Stimulated activated CD4-positive, alpha-beta T cell treated with anti-CD3 and anti-CD28 coated beads, Interleukin-1b, Interleukin-23, amount 100 ng/mL, for 1 hour (primary cell): ENCODE measurements at places on chromosomes 1 and 21.

GRCh38 chr1:107003972-107004371 is 52.5 kb upstream of the PRMT6 start:
- no peak for DNase-seq

DNA sequence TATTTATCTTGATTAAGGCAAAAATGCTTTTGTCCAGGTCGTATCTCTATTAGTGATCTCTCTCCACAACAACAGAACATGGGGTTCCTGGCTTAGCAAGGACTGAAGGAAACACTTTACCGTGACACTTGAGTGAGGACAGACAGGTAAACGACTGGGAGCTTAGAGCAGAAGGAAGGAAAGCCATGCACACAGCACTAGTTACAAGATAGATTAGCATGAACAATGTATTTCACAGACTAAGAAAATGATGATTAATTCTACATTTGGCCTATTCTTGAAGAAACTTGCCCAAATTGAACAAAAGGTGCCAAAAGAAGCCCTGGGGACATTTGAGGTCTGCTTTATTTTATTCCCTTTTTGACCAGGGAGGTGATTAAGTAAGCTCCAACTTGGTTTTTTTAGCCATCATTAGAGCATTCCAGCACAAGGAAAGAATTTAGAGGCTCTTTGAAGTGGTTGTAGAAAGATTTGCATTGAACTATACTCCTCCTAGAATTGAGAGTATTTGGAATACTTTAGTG is 248.5 kb downstream of the USP25 start:
- DNase-seq = no peak

DNA sequence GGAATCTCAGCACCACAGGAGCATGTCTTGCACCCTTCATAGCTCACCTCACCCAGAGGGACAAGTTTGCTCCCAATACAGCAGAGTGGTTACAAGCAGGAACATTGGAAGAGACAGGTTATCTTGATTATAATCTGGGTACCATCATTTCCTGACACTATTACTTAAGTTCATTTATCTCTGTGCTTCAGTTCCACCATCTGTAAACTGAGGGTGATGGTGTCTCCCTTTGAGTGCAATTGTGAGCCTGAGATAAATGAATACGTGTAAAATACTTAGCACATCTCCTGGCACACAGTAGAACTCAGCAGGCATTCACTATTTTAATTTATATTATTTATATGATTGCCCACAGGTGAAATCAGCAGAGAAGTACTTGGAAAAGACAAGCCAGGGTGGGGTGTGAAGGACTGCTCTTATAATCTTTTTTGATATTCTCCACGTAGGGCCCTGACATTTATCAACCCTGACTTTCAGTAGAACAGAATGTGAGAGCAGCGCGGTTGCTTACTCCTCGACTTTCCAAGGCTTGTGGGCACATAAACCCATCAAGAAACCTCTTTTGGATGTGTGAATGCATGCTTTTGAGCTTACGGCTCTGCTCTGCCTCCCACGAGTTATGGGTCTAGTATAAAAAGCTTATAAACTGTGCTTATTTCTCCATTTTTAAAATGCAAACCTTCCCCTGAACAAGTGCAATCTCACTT is 34.9 kb downstream of the DUSP10 start:
- DNase-seq = no peak

GRCh38 chr1:214216021-214216420 is 64.9 kb upstream of the SMYD2 start:
- no peak for DNase-seq

GRCh38 chr1:115893545-115893944 is 52.6 kb upstream of the NHLH2 start:
- DNase-seq = no peak

- no peak for DNase-seq
These were observed 219.0 kb upstream of the L1TD1 start for GRCh38 chr1:61975638-61976037.

DNA sequence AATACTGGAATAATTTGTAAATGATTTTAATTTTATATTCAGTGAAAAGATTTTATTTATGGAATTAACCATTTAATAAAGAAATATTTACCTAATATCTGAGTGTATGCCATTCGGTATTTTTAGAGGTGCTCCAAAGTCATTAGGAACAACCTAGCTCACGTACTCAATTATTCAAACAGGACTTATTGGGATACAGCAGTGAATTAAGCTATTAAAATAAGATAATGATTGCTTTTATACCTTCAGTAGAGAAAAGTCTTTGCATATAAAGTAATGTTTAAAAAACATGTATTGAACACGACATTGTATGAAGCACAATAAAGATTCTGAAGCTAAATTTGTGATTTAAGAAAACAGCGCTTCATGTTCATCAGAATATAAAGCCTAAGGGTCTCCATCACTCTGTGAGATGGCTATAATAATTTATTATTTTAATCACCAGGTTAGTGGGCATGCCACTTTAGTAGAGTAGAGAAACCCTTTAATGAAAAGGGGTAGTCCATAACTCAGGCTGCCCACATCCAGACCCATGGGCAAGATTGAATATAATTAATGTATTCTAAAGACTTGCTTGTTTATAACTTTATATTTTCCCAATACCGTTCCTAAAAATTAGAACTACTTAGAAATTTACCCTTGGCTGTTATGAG is 3.2 kb downstream of the CCN1 start:
- DNase-seq = no peak

GRCh38 chr21:32198384-32198783 is 80.5 kb downstream of the MIS18A start:
- DNase-seq = no peak

GRCh38 chr1:43711049-43711448 is 3.7 kb downstream of the ST3GAL3 start:
- DNase-seq = no peak

- DNase-seq = no peak
These were observed 83.8 kb upstream of the TSPAN2 start for GRCh38 chr1:115173151-115173550.

DNA sequence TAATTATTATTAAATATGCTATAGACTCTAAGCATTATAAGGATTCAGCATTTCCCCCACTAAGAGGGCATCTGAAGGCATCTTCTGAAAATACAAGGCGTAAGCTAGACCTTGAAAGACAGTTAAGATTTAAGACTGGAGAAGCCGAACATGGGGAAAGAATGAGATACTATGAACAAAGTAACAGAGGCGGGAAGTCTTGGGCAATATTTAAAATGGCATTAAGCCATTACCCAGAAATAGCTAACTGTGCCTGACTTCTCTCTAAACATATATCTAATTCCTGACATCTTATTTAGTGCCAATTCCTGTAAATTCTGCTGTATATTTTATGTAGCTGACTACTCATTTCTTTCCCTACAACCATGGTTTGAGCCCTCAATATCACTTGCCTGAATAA is 20.9 kb downstream of the DPH5 start:
- DNase-seq = no peak

GRCh38 chr1:47823040-47823808 is 174.0 kb downstream of the TRABD2B start:
- DNase-seq = no peak
